ENCODE measurements at places on chromosomes 3 and 15. TPM values are rescaled to one million over a fixed set of nuclear protein-coding genes. Genes with fewer than 3 reads are reported as not detected.
A peak's percentile ranks its signal among the peaks of the same experiment; 100 is the strongest.

DNA sequence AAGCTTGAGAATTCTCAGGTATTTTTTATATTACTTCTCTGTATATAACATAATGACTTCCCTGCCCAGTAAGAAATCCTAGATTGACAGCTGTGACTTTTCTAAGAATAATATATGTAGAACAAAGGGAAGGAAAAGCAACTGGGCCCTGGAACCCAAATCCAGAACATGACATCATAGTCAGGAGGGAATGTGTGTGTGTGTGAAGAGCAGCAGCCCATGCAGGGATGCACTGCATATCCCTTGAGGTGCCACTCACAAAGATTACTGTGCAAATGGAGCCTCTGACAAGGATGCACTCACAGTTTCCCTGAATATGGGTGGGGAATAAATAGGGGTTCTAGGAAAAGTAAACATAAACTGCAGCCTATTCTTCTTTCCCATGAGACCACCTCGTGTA, 279.5 kb downstream of the NEK10 start:
- DNase-seq: no peak

DNA sequence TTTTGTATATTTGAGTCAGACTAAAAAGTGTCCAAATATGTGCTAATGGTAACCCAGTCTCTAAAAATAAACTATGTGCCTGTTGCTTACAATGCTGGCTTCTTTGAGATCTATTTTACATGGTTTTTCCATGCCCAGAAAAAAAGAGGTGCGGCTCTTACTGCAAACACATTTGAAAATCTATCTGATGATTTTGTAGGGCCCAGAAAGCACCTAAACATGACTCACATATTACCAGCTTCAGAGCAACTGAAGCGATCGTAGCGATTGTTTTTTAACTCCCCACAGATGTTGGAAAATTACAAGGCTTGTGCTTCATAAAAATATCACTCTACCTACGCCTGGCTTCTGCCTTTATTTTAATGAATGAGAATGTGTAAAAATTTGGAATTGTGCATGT, 53.5 kb downstream of the SUCNR1 start:
- DNase-seq: peak; percentile 84

Gene SSUH2
- total RNA-seq: not detected

Gene CPLX3
- total RNA-seq: not detected
